Glomerular endothelial cell (primary cell): ENCODE measurements at places on chromosomes 7 and 10.

GRCh38 chr10:112274831-112275230, 8.4 kb upstream of the TECTB start:
- DNase-seq, result no peak

DNA sequence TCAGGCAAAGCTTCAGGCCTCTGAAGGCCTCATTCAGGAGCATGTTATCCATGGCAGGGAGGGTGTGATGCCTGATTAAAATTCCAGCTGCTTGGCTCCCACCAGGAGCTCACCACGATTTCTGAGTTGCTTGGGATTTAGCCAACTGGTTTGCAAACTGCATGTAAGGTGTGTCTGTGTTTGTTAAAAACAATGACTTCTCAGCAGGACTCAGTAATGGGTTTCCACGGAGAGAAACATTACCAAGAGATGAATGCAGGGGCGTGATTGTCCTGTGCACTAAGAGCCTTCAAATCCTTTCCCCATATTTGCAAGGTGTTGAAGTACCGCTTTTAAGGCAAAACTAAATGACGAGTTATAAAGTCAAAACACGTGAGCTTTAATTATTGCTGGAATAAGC, 88.8 kb upstream of the BTBD16 start:
- DNase-seq, result no peak

DNA sequence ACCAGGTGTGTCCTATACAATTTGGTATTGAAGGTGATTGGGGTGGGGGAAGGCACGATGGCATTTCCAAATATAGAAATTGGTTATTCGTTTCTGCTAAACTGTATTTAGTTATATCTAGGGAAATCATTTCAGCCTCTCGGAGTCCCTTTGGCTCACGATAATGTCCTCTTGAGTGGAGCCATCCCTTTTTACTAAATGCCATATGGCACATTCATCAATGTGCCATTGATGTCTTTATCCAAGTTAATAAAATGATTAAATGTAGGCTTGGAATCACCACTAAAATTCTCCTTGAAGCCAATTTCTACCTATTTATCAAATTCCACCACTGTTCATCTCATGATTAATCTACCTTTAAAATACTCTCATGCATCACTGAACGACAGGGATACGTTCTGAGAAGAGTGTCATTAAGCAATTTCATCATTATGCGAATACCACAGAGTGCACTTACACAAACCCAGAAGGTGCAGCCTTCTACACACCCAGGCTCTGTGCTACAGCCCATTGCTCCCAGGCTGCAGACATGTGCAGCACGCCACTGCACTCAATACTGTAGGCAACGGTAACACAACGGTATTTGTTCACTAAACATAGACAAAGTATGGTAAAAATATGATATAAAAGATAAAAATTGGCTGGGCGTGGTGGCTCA, 219.2 kb upstream of the C7orf33 start:
- no peak for DNase-seq

GRCh38 chr10:25666276-25666675, 267.8 kb upstream of the MYO3A start:
- no peak for DNase-seq

GRCh38 chr10:117790179-117790578, 247.6 kb downstream of the EMX2 start:
- no peak for DNase-seq

DNA sequence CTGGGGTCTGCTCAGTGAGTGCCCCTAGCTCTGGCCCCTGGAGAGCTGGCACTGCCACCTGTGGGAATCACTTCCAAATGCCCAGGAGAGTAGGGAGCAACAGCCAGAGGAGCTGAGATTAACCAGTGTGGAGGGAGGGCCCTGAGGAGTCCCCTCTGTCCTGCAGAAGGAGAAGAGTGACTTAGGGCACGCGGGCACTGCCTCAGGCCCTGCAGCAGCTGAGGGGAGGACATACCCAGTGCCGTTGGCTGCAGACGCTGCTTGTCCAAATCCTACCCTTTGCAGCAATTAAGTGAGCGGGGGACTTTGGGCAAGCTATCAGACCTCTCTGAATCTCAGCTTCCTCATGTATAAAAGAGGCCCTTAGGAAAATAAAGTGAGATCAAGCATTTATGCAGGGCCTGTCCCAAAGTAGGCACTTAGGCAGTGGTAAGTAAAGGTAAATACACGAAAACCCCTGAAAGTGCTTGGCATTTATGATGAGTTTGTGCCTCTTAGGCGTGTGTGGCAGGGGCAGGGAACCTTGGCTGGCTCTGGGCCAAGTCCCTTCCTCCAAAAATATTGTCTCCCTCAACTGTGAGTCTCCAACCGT, 16.9 kb downstream of the PRF1 start:
- DNase-seq, result no peak

- DNase-seq, result no peak
Measured at GRCh38 chr10:66799474-66799873, 126.4 kb upstream of the LRRTM3 start.

DNA sequence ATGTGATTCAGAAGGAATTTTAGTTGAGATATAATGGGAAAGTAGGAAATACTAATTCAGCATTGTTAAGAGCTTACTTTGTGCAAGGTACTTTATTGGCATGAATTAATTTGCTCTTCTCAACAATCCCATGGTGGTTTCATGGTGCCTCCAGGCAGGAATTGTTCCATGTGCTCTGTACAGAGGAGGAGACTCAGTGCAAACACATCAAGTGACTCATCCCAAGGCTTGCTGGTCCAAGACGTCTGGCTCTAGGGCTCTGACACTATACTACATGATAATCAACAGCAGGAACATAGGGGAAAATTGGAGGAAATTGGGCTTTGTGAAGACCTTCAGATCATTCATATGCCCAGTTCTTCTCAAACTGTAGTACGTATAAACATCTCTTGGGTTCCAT, 66.5 kb upstream of the PRKG1 start:
- DNase-seq, result no peak

DNA sequence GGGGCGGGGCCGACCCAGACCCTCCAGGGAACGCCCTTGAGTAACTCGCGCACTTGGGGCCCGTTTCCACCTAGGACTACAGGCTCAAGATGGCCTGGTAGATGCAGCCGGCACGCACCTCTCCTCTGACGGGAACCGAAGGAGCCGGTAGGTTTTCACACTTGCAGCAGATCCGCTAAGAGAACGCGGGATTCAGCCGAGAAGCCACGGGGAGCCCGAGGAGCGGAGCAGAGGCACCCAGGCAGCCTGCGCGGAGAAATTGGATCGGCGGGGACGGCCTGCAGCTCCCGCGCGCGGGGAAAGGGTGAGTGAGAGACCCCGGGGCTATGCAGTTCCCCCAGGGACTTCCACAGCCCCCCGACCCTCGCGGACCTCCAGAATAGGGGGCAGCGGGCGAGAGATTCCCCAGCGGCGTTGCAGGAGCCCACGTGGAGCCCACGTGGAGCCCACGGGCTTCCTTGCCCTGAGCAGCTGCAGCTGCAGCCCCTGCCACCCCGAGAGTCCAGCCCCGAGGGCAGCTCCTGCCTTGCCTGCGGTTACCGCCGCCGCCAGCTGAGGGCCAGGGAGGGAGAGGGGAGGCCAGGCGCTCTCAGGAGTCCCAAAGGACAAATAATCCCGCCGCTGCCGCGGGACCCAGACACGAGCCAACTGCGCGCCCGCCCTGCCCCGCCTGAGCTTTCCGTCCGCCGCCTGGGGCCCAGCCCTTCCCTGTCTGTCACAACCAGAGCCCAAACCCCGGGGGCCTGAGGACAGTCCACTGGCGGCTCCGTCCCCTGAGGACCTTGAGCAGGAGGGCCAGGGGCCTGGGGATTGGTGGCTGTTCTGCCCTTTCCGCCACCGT, 13.1 kb downstream of the IFT22 start:
- DNase-seq, result no peak

DNA sequence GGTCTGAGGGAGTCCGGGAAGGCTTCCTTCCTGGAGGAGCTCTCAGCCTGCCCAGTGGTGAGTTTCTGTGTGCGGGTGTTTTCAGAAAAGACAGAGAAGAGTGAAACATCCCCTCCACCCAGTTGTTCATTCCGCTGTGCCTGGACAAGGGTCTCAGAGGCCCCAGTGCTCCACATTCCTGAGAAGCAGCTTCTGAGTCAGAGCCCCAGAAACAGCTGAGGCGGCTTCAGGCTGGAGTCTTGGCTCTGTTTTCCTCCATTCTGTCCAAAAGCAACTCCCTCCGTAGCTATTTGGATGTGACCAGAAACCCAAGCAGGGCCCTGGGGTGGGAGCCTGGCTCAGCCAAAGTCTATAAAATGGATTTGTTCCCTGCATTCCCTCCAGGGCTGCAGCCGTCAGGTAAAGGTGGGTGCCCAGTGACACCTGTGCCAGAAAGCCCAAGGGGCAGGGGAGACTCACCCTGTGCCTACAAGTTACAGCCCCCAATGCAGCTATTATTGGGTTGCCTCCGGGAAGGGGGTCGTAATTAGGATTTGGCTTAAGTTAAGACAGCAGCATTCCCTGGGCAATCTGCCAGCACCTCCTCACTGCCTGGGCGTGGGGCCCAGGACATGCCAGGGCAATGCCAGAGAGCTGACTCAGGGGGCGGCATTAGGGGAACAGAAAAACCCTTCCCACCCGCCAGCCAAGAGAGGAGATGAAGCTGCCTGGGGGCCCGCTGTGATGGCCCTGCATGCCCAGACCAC, 13.1 kb upstream of the CAMK2G start:
- DNase-seq, result no peak
